ENCODE measurements at places on chromosomes 6 and 20. TPM values are rescaled to one million over a fixed set of nuclear protein-coding genes. Genes with fewer than 3 reads are reported as not detected.

TP53TG5 gene
- total RNA-seq = 1.1 TPM

NRSN1 gene
- total RNA-seq = not detected

SIRPB2 gene
- not detected for total RNA-seq

CFB gene
- 0.60 TPM for total RNA-seq

SLC24A3 gene
- 2.0 TPM for total RNA-seq

DNAH8 gene
- total RNA-seq = 0.03 TPM

ARFGEF3 gene
- total RNA-seq = 1.3 TPM

EPHA7 gene
- 5.9 TPM for total RNA-seq

RAET1E gene
- total RNA-seq = 1.3 TPM

JAG1 gene
- total RNA-seq = 27.2 TPM

C6orf58 gene
- not detected for total RNA-seq

KHDC1L gene
- not detected for total RNA-seq

RAE1 gene
- total RNA-seq = 91.4 TPM

SPATS1 gene
- total RNA-seq = not detected

SRSF6 gene
- total RNA-seq = 89.1 TPM

CLVS2 gene
- total RNA-seq = 0.60 TPM

MAK gene
- 0.05 TPM for total RNA-seq

KCNK17 gene
- total RNA-seq = 0.05 TPM

CRISP1 gene
- not detected for total RNA-seq

IPCEF1 gene
- total RNA-seq = not detected

MYLK2 gene
- 2.1 TPM for total RNA-seq

SLC22A7 gene
- total RNA-seq = not detected

CTAGE9 gene
- not detected for total RNA-seq

TMEM217 gene
- total RNA-seq = not detected

CST5 gene
- total RNA-seq = not detected

STAU1 gene
- total RNA-seq = 69.0 TPM

C6orf15 gene
- not detected for total RNA-seq

ULBP1 gene
- total RNA-seq = not detected

TMEM74B gene
- total RNA-seq = 0.37 TPM

MOXD1 gene
- 4.1 TPM for total RNA-seq

NFATC2 gene
- total RNA-seq = 29.5 TPM

ADGRF5 gene
- total RNA-seq = 0.05 TPM

DYNLT2 gene
- total RNA-seq = 1.6 TPM

CYP39A1 gene
- total RNA-seq = 0.11 TPM

Data from A375 (cell line).